Trophoblast cell (in vitro differentiated cells and primary cell): ENCODE measurements at places on chromosomes 16 and 17.

- DNase-seq: no peak
Observed at GRCh38 chr17:4691686-4692085, 12.3 kb downstream of the PELP1 start.

GRCh38 chr17:82281502-82282238 is 8.2 kb upstream of the CSNK1D start:
- DNase-seq: no peak

DNA sequence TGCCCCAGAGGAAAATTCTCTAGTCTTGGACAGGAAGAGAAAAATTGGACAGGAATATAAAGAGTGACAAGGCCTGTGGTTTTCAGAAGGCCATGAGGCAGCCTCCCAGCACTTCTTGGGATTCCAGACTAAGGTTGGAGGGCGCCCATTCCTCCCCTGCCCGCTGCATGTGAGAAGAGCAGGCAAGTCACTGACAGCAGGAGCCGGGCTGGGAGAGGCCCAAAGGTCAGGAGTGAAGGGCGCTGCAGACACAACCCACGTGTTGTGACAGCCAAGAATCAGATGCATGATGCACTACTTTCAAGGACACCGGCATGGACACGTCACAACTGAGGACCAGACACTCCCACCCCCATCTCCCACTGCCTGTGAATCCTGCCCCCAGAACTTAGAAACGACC is 256.7 kb downstream of the CBLN1 start:
- DNase-seq: no peak

DNA sequence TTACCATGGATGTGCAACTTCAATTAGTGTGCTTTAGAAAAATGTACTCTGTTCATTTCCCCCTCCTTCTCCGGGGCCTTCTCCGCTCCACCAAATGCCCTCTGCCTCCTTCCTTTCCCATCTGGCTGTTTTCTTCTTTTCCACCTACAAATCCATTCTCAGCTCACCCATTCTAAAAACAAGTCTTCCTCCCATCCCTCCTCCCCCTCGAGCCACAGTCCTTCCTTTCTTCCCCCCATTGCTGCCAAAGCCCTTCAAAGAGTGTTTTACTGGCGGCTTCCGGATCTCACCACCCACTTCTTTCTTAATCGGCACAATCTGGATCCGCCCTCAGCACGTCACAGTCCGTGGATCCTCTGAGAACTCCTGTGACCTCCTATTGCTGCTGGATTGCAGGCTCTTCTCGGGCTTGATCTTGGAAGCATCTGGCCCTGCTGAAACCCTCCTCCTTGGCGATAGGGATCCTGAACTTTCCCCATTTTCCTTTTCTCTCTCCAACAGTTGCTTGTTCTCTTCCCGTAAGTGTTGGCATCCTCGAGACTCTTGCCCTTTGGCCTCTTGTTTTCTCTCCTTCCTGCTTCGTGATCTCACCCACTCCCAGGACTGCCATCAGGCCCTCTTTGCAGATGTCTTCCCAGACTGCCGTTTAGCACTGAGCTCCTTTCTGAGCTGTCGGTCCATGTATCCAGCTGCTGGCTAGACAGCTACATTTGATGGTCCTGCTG is 36.0 kb upstream of the FBXO47 start:
- no peak for DNase-seq

DNA sequence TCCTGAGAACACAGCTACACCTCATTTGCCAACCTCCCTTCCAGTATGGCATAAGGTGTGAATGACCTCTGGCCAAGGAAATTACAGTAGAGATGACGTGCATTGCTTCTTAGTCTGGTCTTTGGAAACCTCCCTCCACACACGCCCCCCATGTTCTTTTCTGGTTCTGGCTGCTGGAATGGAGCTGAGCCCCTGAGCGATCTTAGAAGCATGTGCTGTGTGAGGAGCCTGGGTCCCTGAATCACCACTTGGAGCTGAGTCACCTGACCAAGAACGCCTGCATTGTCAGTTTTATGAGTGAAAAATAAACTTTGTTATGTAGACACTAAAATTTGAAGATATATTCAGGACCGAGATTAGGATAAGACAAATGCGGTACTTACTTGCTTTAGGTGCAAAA is 51.4 kb downstream of the HS3ST3A1 start:
- no peak for DNase-seq

DNA sequence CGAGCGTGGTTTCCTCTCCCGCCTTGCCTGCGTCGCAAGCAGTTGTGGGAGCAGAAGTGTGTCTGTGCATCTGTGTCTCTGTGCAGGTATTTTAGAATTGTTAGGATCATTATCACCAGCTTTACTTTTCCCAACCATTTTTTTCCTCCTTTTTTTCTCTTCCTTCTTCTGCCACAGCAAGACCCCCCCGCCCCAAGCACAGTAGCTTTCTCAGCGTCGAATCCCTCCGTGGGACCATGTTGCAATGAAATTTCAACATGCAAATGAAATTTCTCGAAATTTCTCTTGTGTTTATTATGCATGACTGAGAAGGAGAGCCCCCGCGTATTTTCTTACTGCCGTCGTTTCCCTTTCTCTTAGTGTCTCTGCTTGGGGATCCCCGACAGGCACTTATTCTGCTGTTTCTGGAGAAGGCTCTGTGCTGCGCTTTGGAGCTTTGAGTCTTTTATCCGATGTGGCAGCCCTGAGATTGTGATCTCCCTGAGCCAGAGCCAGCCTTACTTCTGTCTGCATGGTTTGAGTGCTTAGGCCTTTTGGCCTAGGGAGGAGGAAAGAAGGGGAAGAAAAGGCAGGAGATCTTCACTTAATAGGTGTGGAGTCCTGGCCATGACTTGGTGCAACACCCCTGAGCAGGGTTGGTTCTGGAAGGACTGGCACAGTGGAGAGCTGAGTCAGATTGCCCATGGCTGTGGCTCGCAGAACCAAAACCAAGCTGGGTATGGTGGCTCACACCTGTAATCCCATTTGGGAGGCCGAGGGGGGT is 5.0 kb downstream of the ARMC7 start:
- no peak for DNase-seq

DNA sequence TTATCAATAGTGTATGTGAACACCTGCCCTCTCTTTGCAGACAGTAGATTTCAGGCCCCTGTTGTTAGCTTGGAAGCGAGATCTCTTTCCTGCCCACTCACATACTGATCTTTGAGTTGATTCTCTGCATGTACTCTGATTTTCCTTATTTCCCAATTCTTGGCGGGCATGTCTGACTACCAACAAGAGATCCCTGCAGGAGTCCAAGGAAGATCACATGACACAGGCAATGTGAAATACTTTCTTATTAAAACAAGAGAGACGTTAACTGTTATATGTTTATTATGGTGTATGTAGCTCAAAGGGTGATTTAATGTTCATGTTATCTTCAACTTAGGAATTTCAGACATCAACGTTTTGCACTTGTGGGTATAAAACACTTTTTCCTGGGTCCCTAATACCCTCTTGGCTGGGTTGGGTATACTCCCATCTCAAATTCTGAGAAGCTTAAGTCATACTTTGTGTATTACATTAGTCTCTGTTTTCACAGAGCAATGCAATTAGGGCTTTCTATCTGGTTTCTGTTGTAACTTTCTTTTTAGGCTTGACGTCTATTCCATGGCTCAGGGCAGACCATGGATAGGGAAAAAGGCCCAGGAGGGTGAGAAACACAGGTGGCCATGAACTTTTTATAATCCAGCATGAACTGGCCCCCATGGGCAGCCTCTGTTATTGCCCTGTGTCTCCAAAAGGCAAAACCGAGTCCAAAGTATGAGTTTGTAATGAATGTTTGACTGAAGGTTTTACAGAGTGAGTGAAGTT is 32.2 kb downstream of the HSD17B2 start:
- DNase-seq: no peak

DNA sequence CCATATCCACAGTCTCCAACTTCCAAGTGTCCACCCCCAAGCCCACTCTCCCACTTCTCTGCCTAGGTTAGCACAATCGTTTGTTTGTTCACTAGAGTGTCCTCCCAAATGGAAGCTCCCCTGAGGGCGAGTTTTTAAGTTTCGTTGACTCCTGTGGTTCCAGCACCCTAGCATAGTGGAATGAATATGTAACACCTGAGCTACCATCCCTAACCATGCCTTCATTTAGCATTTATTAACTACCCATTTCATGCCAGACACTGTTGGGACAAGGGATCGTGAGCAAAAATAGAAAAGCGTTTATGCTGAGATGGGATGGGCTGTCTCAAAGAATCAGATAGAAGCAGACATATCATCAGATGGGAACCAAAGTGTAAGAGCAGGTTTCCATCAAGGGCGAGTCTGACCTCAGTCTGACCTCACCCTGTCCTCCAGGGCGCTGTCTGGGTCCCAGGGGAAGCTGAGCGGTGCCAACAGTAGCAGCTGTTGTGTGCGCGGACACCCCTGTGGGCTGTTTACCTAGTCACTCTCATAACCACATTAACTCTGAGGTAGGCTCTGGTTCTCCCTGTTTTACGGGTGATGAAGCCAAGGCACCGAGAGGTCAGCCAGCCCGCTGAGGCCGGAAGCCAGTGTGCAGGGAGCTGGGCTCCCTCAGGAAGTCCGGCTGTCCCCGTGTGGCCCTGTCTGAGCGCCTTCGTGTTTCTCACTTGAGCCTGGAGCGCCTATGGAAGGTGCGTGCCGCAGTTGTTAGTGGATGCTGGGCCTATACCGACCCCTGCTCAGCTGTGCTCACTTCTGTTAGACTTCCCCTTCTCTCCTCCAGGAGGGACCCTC is 6.2 kb downstream of the CNP start:
- DNase-seq: no peak

GRCh38 chr17:45372325-45372869 is 55.6 kb upstream of the MAP3K14 start:
- peak; percentile 49 for DNase-seq

GRCh38 chr16:53666786-53667415 is 36.8 kb downstream of the RPGRIP1L start:
- DNase-seq: no peak

GRCh38 chr17:142102-142661 is 4.8 kb downstream of the SCGB1C2 start:
- DNase-seq: no peak

DNA sequence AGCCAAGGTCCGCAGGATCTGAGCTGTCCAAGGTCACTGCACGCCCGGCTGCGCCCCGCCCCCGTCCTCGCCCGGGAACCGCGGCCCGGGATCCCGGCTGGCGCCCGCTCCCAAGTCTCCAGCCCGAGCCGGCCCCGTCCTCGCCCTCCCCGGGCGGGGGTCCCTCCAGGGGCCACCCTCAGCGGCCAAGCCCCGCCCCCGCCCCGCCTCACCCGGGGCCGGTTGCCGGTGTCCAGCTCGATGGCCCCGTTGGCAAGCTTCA is 216 bp downstream of the VPS9D1 start:
- DNase-seq: no peak

- peak; percentile 77 for DNase-seq
Observed at GRCh38 chr17:57269052-57269451, 12.7 kb downstream of the MSI2 start.

DNA sequence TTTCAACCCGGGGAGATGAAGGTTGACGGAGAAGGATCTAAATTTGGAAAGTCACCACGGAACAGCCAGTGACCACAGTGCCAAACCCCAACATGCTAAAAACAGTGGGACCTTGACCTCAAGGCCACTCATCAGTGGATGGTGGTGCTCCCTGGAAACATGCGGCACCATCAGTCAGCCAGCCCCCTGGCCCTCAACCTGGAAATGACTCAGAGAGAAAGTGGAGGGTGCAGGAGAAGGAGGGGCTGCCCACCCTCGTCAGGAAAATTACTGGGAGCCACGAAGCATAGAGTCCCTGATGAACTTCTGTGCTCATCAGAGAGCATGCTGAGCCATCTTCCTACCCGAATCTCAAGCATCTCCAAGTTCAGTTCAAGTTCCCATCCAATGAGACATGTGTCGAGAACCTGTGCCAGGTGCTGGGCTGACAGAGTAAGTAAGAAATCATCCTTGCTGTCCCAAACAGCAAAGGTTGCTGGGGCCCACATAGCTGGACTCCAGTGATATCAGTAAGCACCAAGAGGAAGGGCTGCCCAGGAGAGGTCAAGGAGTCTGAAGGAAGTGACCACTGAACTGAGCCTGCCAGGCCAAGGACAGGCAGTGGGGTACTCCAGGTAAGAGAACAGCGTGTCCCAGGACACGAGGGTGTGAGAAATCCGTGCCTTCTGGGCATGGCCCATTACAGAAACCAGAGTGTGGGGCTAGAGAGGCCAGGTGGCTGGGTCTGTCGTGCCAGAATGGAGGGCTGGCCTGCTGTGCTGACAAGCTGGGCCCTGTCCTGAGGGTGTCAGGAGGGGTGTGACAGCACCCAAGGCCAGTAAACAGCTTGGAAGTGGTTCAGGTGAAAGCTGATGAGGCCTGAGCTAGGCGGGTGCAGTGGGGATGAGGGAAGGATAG is 5.2 kb downstream of the PECAM1 start:
- peak; percentile 21 for DNase-seq

- peak; percentile 71 for DNase-seq
Observed at GRCh38 chr17:68580236-68580770, 20.9 kb downstream of the FAM20A start.

DNA sequence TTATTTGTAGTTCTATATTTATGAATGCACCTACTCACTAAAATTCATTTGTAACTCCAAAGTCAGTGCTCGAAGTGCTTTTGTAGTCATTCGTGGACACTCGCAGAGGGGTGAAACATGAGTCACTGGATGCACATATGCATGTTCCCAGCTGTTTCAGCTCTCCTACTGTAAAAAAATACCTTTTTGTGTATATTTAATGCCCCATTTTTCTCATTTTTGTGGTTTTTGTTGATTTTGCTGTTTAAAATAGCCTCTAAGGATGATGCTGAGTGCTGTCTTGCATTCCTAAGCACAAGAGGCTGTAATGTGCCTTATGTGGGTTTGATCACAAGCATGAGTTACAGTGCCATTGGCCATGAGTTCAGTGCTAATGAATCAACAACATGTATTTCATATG is 30.6 kb downstream of the CENPV start:
- DNase-seq: no peak
